ENCODE measurements at places on chromosomes 3 and 15. TPM values are rescaled to one million over a fixed set of nuclear protein-coding genes. Genes with fewer than 3 reads are reported as not detected.

The CFAP92 gene
- polyA plus RNA-seq: 0.93 TPM

- DNase-seq: no peak
These were observed 167.1 kb downstream of the NEK11 start for GRCh38 chr3:131193641-131194238.

The MINAR1 gene
- polyA plus RNA-seq: 1.2 TPM

GRCh38 chr3:194458131-194458530 is 28.7 kb downstream of the ATP13A3 start:
- no peak for DNase-seq

GRCh38 chr3:188497021-188497420 is 343.1 kb downstream of the LPP start:
- DNase-seq: no peak

DNA sequence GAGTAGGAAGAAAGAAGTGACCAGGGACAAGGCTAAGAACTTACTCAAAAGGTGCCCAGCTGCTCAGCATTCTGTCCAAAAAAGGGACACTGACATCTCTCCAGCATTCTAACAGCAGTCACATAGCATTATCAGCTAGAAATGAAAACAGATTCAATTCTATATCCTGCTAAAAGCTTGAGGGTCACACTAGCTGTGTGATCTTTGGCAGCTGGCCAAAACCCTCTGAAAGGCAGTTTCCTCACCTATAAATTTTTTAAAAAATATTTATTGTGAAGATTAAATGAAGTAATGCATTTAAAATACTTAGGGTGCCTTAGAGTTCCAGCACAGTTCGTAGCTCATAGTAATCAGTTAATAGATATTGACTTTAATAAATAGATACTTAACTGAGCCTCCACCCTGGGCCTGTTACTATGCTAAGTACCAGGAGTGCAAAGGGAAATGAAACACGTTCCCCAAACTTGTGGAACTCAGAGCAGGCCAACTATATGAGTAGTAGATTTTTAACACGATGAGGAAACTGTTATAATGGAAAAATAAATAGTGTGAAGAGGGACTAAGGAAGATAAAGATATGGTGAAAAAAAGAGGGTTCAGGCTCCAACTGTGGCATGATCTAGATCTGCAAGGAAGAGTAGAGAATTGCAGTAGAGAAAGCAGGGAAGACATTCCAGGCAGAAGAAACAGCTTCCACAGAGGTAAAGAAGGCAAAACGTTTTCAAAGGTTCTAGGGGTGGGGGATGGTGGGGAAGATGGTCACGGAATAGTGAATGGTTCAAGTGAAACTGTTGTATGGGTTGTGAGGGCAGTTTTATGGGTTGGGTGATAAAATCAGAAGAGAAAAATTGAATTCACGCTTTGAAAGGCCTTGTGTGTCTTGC is 11.4 kb downstream of the CD86 start:
- no peak for DNase-seq

The CFAP100 gene
- polyA plus RNA-seq: 1.6 TPM

DNA sequence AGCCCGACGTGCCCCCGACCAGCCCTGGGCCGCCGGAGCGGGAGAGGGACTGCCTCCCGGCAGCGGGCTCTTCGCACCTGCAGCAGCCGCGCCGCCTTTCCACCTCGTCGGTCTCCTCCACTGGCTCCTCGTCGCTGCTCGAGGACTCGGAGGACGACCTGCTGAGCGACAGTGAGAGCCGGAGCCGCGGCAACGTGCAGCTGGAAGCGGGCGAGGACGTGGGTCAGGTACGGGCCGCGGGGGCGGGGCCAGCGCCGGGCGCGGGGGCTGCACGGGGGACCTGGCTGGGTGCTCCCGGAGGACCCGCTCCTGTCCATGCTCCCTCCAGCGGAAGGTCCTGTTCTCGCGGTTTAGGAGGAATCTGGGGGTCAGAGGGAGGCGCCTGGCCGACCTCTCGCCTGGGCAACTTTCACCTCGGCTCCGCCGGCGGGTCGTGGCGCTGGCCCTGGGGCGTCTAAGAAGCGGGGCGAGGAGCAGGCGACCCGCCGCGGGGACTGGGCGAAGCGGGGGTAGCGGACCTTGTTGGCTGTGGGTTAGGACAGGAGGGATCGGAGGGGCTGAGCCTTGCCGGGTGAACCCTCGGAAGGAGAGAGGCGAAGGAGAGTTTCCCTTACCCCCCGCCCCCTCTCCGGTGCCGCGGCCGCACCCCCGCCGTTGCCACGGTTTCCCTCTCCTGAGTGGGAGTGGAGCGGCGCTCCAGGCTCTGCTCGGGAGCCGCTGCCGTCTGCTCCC is 682 bp downstream of the ITPKA start:
- DNase-seq: no peak

DNA sequence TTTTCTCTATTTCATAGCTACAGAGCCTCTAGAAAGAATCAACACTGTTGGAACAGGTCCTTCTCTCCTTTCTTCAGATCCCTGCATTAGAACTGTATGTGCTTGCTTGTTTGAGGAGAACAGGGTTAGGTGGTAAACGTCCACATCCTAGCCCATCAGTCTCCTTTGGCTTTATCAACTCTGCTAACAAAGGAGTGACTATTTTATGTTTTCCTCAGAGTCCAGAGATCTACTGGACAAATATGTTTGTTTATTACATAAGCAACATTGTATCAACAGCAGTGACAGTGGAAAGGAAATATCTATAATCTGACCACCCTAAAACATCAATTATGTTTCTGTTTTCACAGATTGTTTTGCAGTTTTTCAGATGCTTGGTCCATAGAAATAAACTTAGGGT is 39.6 kb downstream of the CMSS1 start:
- no peak for DNase-seq

- peak; percentile 58 for DNase-seq
These were observed 48.3 kb downstream of the PRTG start for GRCh38 chr15:55694652-55695150.

DNA sequence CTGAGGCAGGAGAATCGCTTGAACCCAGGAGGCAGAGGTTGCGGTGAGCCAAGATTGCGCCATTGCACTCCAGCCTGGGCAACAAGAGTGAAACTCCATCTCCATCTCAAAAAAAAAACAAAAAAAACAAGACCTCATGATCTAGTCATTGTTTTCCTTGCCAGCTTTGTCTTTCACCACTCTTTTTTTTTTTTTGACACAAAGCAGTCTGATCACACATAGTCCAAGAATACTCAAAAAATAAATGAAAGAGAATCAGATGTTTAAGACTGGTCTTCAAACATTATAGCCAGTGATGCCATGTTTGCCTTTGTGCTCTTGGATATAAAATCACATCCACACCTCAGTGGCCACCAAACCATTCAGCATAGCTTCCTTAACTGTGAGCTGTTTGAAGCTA is 5.8 kb upstream of the ADAM10 start:
- DNase-seq: no peak

The HIGD2B gene
- not detected for polyA plus RNA-seq

The GOLIM4 gene
- polyA plus RNA-seq: 87.2 TPM

The CASR gene
- 27.4 TPM for polyA plus RNA-seq

DNA sequence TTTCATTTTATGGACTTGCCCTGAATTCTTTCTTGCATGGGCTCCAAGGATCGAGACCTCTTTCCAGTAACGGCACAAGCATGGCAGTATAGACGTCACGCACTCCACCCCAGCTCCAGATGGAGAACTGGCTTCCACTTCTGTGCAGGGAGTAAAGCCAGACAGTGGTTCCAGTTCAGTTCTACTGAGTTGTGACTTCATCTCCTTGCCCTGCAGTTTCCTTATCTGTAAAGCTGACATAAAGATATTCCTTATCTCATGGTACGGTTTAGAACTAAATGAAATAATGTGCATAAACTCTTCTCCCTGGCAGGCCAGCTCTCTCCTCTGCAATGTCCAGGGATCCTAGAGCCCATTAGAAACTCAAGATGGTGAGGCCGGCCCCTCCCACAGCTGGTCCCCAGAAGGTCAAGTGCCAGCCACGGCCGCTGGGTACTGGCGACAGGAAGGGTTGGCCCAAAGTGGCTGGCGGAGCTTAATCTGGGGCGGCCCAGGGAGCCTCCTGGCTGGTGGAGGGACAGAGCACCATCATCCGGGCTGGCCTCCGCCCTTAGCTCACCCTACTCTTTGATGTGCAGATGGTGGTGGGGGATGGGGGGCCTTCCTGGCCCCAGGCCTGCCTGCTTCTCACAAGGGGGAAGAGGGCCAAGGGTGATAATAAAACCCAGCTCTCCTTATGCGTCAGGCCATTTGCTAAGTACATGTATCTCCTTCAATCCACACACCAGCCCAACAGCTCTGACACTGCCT is 7.2 kb downstream of the MESP2 start:
- DNase-seq: no peak

DNA sequence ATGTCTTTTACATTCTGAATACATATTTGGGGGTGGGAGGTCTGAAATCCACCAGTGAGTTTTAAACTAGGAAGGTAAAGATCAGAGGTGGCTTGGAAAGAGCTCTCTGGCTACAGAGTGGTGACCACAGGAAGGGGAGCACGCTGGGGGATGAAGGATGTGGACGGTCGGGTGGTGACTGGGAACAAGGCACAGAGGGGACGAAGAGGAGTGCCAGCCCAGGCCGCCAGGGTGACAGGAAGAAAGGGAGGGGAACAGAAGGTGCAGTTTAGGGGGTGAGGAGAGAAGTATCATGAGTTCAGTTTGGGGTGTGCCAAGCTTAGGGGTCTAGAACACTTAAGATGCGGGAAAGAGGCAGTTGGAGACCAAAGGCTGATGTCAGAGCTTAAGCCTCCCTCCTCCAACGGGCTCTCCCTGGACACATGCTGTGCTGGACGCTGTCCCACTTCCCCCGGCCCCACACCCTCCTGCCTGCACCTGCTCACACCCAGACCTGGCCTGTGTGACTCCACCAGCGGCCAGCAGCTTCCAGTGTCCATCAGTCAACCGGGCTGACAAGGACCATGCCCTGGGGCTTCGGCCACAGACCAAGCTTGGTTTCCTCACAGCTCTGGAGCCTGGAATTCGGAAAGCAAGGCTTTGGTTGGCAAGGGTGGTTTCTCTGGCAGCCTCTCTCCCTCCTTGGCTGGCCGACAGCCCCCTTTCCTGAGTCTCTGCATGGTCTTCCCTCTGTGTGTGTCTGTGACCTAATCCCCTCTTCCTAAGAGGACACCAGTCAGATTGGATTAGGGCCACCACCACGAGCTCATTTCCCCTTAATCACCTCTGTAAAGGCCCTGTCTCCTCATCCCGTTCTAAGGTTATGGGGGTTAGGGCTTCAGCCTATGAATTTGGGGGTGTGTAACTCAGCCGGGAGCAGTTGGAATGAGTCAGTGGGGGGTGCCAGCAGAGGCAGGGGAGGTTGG is 120.4 kb upstream of the IQSEC1 start:
- no peak for DNase-seq

The LARP6 gene
- 17.2 TPM for polyA plus RNA-seq

- DNase-seq: no peak
These were observed 1.3 kb downstream of the DGKG start for GRCh38 chr3:186360779-186361178.

GRCh38 chr3:129616713-129617112 is 10.2 kb upstream of the PLXND1 start:
- DNase-seq: no peak

GRCh38 chr3:9918261-9919038 is 1.6 kb downstream of the IL17RC start:
- no peak for DNase-seq

The POPDC2 gene
- polyA plus RNA-seq: 3.5 TPM

The CCDC13 gene
- polyA plus RNA-seq: 2.8 TPM

The MITF gene
- polyA plus RNA-seq: 45.4 TPM

The MAP6D1 gene
- polyA plus RNA-seq: not detected

GRCh38 chr3:110577854-110578253 is 493.8 kb upstream of the NECTIN3 start:
- DNase-seq: no peak

The C3orf62 gene
- polyA plus RNA-seq: 12.0 TPM

DNA sequence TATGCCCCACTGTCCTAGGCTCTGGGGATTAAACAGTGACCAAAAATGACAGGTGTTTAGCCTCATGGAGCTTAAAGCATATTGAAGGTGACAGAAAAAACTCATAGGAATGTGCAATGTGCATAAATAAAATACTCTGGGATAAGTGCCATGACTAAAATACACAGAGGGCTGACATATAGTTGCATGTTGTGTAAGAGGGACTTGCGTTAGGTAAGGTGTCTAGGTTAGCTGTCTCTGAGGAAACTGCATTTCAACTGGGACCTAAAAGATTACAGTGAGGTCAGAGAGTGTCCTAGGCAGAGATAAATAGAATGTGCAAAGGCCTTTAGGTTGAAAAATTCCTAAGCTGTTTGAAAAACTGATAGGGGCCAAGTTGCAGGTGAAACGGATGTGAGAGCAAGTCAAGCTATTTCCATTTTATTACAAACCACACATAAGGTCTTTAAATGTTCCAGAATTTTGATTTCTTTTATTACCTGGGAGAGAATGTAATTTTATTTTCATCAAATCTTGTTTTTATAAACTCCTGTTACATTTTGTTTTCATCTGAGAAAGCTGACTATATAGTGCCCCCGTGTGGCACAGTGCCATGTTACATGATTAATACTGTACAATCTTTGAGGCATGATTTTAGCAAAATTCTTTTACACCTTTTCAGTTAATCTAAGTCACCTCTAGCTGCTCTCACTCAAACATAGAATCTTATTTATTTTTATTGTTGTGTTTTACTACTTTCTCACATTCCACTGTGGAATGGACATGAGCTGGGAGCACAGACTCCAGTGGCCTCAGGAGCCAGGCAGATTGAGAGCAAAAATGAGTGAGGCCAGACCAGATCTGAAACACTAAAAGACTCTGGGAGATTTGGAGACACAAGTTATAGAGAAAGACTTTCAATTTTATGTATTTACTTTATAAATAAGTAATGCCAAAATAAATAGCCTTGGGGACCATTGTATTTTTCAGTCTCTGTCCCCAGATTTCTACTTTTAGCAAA is 259.6 kb upstream of the ZNF717 start:
- DNase-seq: no peak

- DNase-seq: no peak
These were observed 48.7 kb downstream of the ARRDC4 start for GRCh38 chr15:98009169-98009568.

The SYNPR gene
- 0.10 TPM for polyA plus RNA-seq

GRCh38 chr3:28973609-28974008 is 307.3 kb upstream of the RBMS3 start:
- no peak for DNase-seq

- no peak for DNase-seq
These were observed 378.4 kb upstream of the AGTR1 start for GRCh38 chr3:148319161-148319915.

DNA sequence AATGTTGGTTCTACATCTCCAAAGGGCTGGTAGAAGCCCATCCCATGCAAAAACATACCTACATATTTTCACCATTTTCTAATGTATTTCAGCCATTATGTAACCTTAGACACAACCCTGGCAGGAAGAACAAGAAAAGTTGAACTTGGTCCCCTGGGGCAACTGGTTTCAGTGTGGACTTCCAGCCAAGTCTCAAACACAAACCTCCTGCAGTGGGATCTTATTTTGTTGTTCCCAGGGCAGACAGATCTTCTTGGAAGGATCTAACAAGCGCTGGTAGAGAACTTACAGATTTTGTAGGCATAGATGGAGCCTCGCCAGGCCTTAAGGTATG is 96.3 kb downstream of the ADAMTS17 start:
- DNase-seq: no peak

GRCh38 chr3:32056559-32057290 is 49.7 kb upstream of the GPD1L start:
- DNase-seq: no peak

- DNase-seq: no peak
These were observed 8.2 kb downstream of the PRKCD start for GRCh38 chr3:53169045-53169831.
